Omental fat pad (tissue), 4 donors: ENCODE measurements at places on chromosomes 6 and 20.

GRCh38 chr6:130434174-130434873 lies 68.5 kb downstream of the TMEM200A start:
- DNase-seq = no peak

- DNase-seq = no peak
Measured at GRCh38 chr20:25195962-25196785, 662 bp downstream of the ENTPD6 start.

- no peak for DNase-seq
Measured at GRCh38 chr20:42161228-42161829, 543.2 kb upstream of the CHD6 start.

- DNase-seq = no peak
Measured at GRCh38 chr20:22866812-22867341, 168.2 kb upstream of the SSTR4 start.

- no peak for DNase-seq
Measured at GRCh38 chr20:47503685-47504084, 2.0 kb downstream of the NCOA3 start.

- no peak for DNase-seq
Measured at GRCh38 chr20:3307078-3307477, 68.1 kb upstream of the SLC4A11 start.

DNA sequence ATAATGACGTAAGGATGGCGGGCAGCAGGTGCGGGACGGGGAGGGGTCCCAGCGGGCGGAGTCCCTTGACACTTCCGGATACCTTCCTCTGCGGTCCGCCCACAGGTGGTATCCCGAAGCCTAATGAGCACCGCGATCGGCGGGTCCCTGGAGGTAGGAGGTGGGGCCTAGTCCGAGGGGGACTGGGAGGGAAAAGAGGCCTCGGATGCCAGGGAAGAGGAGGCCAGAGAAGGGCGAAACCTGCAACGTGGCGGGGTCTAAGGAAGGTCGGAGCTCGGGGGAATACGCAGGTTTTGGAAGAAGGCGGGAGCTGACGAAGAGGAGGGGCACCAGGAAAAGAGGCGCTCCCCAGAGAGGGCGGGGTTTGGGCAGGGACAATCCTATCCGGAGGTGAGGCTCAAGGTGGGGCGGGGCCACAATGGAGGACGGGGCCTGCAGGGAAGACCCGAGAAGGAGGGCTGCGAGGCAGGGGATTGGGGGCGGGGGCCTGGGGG lies 3.7 kb downstream of the PRSS16 start:
- no peak for DNase-seq

DNA sequence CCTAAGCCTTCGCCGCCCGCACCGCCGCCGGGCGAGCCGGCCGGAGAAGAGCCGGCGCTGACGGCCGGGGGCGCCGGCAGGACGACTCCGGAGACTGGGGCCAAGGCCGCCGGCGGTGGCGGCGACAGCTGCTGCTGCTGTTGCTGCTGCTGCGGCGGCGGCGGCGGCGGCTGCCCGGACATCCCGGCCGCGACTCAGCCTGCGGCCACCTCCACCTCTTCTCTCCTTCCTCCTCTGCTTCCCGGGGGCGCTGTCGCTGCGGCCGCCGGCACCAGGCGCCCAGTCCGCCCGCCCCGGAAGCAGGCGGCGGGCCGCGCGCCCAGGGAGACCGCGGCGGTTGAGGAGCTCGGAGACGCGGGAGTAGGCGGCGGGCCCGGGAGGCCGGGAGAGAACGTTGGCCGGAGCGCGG lies 307 bp downstream of the RANBP9 start:
- DNase-seq = no peak

DNA sequence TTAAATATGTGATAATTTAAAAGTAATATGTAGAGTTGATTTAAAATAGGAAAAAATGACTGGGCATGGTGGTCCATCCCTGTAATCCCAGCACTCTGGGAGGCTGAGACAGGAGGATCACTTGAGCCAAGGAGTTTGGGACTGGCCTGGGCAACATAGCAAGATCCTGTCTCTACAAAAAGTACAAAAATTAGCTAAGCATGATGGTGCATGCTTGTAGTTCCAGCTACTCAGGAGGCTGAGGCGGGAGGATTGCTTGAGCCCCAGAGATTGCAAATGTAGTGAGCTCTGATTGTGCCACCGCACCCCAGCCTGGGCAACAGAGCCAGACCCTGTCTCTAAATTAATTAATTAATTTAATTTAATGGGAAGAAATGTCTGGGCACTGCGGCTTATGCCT lies 44.2 kb upstream of the CDYL start:
- DNase-seq = no peak

- no peak for DNase-seq
Measured at GRCh38 chr6:158468666-158469065, 91.2 kb upstream of the TMEM181 start.

DNA sequence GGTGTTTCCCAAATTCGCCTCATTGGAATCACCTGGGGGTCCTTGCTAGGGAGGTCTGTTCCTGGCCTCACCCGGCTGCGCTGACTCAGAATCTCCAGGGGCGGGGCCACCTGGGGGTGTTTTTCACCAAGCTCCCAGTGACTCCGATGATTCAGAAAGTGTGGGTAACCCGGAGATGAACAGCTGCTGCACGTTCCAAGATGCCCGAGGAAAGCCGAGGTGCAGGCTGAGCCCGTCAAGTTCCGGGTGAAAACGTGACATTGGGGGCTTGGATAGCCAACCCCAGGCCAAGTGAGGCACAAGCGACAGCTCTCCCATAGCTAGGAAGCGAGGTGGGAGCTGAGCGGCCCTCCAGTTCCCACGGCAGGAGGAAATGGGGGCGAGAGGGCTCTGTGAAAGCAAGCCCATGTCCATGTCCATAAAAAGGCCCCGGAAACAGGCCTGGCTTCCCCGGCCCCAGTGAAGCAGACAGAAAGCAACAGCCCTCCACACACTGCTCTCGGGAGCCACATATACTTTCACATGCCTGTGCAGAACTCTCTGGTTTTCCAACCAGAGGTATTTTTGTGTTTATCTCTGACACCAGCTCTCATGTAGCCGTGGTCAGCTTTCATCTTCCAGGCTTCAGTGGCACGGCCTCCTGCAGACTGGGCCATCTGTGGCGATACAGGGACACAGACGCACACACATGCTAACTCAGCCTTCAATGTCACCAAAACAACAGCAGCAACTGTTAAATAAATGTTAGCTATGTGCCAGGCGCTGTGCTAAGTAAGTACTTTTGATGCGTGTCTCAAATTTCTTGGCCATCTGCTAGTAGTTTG lies 90.7 kb upstream of the CCDC28A start:
- DNase-seq = no peak

DNA sequence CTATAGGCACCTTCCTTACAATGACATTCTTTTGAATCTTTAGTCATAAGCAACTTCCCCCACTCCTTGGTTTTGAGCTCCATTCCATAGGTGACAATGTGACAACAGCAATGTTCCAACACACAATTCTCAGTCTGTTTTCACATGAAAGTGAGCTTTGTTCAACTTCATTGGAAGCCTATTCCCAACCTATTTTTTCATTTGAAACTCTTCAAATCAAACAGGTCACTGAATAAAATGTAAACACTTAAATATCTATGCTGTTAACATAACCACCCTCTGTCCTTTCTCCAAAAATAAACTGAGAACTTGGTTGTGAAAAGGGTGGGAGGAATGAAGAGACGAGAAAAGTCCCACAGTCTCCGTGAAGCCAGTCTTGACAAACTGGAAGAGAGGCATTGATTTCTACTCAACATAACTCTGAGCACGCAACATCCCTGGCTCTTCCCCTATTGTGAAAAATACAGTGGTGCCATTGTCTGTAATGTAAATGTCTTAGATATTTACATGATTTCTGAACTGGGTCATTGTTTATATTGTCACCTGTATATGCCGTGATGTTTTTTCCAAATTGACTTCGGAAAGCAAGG lies 343.1 kb downstream of the TFAP2A start:
- DNase-seq = no peak

DNA sequence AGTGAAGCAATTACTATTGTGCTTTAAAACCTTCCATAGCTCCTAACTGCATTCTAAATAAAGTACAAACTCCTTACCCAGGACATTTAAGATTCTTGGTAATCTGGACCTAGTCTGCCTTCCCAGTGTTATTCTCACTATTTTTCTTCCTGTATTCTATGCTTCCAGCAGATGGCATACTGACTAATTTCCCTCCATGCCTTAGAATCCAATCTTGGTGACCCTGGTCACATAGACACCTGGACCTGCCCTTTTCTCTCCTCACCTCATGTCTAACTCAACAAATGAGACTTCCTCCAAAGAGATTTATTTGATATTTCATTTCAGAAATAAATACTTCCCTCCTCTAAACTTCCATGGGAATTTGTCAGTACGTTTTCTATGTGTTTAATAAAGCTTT lies 25.8 kb downstream of the ROS1 start:
- no peak for DNase-seq

GRCh38 chr6:144666781-144667180 lies 381.6 kb downstream of the UTRN start:
- DNase-seq = no peak

DNA sequence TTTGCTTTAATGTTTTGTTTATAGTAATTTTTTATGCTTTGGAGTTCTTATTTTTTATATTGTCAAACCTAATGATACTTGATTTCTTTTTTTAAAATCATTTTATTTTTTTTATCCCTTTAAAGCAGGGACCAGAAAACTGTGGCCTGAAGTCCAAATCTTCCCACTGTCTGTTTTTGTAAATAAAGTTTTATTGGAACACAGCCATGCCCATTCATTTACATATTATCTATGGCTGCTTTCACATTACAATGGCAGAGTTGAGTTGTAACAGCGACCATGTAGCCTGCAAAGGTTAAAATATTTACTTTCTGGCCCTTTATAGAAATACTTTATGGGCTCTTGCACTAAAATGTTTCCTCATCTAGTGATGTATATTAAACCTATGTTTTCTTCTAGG lies 42.3 kb downstream of the PPP1R16B start:
- no peak for DNase-seq

GRCh38 chr6:143828572-143828971 lies 14.6 kb upstream of the LTV1 start:
- no peak for DNase-seq

GRCh38 chr20:34983089-34983820 lies 27.6 kb downstream of the MYH7B start:
- DNase-seq = no peak

DNA sequence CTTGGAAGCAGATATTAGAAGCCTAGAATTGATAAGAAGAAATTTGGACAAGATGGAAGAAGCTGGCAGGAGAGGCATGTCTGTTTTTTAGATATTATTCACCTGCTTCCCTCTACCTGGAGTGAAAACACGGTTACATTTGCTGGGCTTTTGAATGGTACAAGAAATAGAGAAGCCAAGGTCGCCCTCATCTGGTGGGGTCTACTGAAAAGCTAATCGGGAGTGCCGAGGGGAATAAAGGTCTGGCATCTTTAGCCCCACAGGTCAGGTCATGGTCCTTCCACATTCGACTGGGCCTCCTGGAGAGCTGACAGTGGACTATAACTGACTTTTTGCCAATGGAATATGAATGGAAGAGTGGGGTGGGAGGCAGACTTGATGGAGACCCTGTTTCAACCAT lies 4.6 kb upstream of the C2 start:
- DNase-seq = no peak

DNA sequence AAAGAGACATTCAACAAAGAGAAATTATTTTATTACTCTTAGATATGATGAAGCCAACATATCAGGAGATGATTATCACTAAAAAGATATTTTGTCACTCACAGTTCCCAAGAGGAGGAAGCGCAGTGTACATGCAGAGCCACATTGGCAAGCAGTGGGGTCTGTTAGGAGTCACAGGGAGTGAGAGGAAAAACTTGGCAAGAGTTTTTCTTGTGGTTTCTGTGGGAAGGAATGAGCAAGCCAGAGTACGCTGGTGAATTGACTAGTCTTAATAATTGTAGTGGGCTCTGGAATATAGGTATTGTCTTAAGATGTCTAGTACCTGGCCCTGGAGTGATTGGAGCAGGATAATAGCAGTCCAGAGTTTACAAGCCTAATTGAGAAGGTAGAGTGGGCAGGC lies 1095.2 kb downstream of the GRIK2 start:
- DNase-seq = no peak

- no peak for DNase-seq
Measured at GRCh38 chr20:24692446-24693200, 223.2 kb downstream of the SYNDIG1 start.

- no peak for DNase-seq
Measured at GRCh38 chr6:130848945-130849344, 21.7 kb downstream of the SMLR1 start.

DNA sequence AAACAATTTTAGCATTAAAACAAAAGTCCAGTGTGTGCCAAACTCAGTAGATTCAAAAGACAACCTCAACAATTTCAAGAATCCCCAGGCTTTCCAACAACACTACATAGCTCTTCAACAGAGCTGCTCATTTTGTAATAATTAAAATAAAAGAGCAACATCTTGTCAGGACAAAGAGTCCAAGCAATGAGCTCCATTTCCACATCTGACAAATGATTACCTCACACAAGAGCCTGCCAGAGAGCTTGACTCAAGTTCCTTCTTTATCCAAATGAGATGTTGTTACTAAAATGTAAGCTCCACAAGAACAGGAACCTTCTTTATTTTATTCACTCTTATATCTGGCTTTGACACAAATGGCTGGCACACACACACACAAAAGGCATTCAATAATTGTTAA lies 449.8 kb downstream of the HACE1 start:
- no peak for DNase-seq

DNA sequence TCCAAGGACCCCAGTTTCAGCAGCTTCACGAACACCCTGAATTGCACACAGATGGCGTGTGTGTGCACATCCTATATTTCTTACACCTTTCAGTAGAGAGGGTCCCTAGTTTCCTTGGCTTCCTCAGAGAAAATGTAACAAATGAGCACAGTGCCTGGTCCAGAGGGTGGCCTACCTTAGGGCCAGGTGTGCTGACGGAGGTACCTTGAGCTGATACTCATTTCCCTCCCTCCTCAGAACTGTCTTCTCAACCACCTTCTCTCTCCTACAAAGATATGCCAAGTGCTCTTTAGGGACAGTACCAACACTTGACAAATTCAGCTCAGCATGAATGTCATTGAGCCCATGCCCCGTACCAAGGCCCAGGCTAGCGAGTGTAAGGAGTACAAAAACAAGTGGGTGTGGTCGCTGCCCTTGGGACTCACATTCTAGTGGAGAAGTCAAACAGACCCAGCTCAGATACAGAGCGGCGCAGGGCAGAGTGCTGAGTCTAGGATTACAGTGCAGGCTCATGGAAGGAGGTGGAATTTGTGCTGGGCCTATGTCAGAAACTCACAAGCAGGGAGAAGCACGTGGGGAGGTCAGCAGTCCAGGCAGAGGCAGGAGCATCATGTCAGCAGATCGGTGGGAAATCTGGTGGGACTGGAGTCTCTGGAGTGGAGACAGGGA lies 9.6 kb upstream of the BPHL start:
- DNase-seq = no peak

GRCh38 chr6:14275493-14275851 lies 157.9 kb downstream of the CD83 start:
- no peak for DNase-seq

DNA sequence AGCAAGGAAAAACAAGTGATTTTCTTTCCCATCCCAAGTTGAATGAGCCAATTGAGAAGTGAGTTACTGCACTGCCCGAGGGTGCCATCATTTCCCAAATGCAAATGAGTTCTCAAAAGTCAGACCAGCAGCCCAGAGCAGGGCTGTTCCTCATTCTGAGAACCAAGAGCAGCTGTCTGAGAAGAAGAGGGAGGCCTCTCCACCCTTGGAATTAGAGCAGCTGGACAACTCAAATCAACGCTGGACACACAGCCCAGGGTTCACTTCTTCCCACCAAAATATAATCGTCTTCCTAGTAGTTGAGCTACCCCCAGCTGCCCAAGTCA lies 4.6 kb upstream of the PREX1 start:
- DNase-seq = no peak

GRCh38 chr6:3329393-3330051 lies 70.8 kb downstream of the PSMG4 start:
- no peak for DNase-seq
